ENCODE measurements at places on chromosomes 7 and 10. TPM values are rescaled to one million over a fixed set of nuclear protein-coding genes. Genes with fewer than 3 reads are reported as not detected.
A peak's percentile ranks its signal among the peaks of the same experiment; 100 is the strongest.

- no peak for DNase-seq
- H3K27ac ChIP-seq: no peak overlapping the region
- no peaks in the 10 kb centered on the region for H3K36me3 ChIP-seq
- H3K4me3 ChIP-seq: no peak overlapping the region
- peaks cover 15% of the 10 kb centered on the region for H3K27me3 ChIP-seq
Measured at GRCh38 chr10:113617086-113617485, 46.8 kb downstream of the NRAP start.

DNA sequence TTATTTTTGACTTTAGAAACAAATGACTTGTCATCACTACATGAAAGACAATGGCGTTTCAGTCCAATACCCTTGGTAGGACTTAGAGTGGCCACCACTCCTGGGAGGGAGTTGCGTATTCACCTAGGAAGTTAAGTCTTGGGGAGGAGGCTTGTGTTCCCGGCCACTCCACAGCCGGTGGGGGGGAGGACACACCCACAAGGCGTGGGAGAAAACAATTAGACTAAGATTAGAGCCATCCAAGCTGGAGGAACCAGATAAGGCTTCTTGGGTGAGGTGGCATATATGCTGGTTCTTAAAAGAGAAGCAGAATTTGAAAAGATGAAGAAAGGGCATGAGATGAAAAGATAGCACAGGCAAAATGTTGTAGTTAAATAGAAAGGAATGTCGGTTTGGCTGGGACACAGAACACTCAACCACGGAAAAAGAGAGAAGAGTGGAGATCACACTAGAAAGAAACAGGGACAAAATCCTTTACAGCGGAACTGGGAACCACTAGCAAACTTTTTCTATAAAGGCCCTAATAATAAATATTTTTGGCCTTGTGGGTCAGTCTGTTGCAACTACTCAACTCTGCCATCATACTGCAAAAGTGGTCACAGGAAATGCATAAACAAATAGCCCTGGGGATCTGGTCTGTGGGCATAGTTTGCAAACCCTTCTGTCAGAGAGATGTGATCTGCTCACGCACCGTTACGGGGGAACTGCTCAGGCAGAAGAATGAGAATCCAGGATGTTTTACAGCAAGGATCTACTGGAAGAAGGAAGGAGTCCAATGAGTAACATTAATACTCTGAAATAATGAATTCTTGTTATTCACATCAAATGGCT lies 651.8 kb downstream of the PARD3 start:
- no peaks in the 10 kb centered on the region for H3K4me1 ChIP-seq
- DNase-seq: no peak
- no peaks in the 10 kb centered on the region for H3K27me3 ChIP-seq
- no peaks in the 10 kb centered on the region for H3K36me3 ChIP-seq
- peak overlapping the region; percentile 44 for H3K27ac ChIP-seq

- H3K4me1 ChIP-seq: no peaks in the 10 kb centered on the region
- H3K27ac ChIP-seq: no peak overlapping the region
- H3K4me3 ChIP-seq: no peak overlapping the region
- peaks cover 22% of the 10 kb centered on the region for H3K27me3 ChIP-seq
- peak; percentile 56 for DNase-seq
Measured at GRCh38 chr7:130758429-130759056, 24.5 kb upstream of the KLF14 start.

GRCh38 chr10:5573968-5574641 lies 49.3 kb downstream of the CALML3 start:
- H3K4me3 ChIP-seq: no peak overlapping the region
- H3K36me3 ChIP-seq: no peaks in the 10 kb centered on the region
- DNase-seq: peak; percentile 80
- H3K4me1 ChIP-seq: peaks cover 26% of the 10 kb centered on the region

- no peak for DNase-seq
- H3K27me3 ChIP-seq: no peaks in the 10 kb centered on the region
- H3K27ac ChIP-seq: no peak overlapping the region
- no peak overlapping the region for H3K4me3 ChIP-seq
- peaks cover 7% of the 10 kb centered on the region for H3K36me3 ChIP-seq
- H3K4me1 ChIP-seq: no peaks in the 10 kb centered on the region
Measured at GRCh38 chr10:114571316-114571999, 86.6 kb downstream of the ABLIM1 start.

- H3K4me3 ChIP-seq: no peak overlapping the region
- DNase-seq: peak; percentile 46
- H3K27ac ChIP-seq: no peak overlapping the region
- no peaks in the 10 kb centered on the region for H3K27me3 ChIP-seq
Measured at GRCh38 chr10:130189608-130190054, 53.4 kb downstream of the GLRX3 start.

GRCh38 chr7:98724591-98724990 lies 107.5 kb downstream of the NPTX2 start:
- no peaks in the 10 kb centered on the region for H3K36me3 ChIP-seq
- no peak for DNase-seq
- H3K27me3 ChIP-seq: no peaks in the 10 kb centered on the region
- H3K27ac ChIP-seq: no peak overlapping the region
- no peak overlapping the region for H3K4me3 ChIP-seq

DNA sequence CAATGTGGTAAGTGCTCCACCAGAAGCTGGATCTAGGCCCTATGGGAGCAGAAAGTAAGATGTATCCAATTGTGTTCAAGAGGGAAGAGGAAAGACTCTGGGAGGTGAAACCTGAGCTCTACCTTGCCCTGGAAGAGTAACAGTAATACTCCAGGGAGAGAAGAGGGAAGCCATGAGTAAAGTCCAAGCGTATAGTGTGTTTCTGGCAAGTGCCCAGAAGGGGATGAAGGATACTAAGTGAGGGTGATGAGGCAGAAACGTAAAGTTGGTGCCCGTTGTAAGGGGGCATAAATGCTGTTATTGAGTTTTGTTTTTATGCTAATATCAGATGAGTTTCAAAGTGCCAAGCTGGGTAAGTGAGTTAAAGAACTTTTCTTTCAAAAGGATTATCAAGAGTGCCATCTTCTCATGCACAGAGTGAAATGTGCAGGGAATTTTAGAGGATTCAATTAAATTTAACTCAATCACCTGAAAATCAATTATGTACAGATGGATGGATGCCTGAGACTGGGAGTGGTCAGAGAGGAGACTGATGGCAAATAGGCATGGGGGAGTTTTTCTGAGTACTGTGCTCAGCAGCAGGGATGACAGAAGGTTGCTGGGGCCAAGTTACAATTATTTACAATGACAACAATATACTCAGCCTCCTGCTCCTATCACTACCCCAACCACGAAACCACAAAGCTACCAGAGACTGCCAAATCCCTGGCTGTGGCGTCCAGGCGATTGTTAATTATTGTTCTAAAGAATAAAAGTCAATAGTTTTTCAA lies 123.3 kb upstream of the LAMB4 start:
- H3K4me3 ChIP-seq: no peak overlapping the region
- DNase-seq: no peak
- H3K27me3 ChIP-seq: no peaks in the 10 kb centered on the region
- peak overlapping the region; percentile 55 for H3K27ac ChIP-seq
- peaks cover 22% of the 10 kb centered on the region for H3K4me1 ChIP-seq

DNA sequence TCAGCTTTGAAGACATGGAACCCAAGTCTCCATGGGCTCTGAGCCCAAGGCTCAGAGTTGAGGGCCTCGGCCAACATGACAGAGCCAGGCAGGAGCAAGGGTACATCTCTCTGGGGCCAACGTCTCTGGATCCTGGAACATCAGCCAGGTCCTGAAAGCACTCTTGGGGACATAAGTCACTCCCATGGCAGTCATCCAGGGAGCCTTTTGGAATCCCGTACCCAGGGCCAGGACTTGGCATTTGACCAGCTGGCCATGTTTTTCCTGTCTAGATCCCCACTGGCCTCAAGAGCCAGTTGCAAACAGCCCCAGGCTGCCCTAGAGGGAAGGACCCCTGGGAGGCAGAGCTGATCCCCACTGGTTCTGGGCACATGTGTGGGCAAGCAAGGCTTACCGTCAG lies 4.3 kb upstream of the CXCL12 start:
- no peak overlapping the region for H3K4me3 ChIP-seq
- no peaks in the 10 kb centered on the region for H3K4me1 ChIP-seq

- H3K4me3 ChIP-seq: no peak overlapping the region
- no peak for DNase-seq
- no peaks in the 10 kb centered on the region for H3K36me3 ChIP-seq
- H3K4me1 ChIP-seq: peaks cover 8% of the 10 kb centered on the region
- no peaks in the 10 kb centered on the region for H3K27me3 ChIP-seq
- H3K27ac ChIP-seq: no peak overlapping the region
Measured at GRCh38 chr10:59575269-59575668, 134.4 kb downstream of the SLC16A9 start.

GRCh38 chr7:36203071-36203790 lies 50.2 kb downstream of the EEPD1 start:
- H3K27me3 ChIP-seq: no peaks in the 10 kb centered on the region
- peaks cover 12% of the 10 kb centered on the region for H3K4me1 ChIP-seq
- H3K27ac ChIP-seq: no peak overlapping the region
- no peak overlapping the region for H3K4me3 ChIP-seq

- no peaks in the 10 kb centered on the region for H3K27me3 ChIP-seq
- no peaks in the 10 kb centered on the region for H3K4me1 ChIP-seq
- DNase-seq: no peak
- no peak overlapping the region for H3K27ac ChIP-seq
- no peaks in the 10 kb centered on the region for H3K36me3 ChIP-seq
- no peak overlapping the region for H3K4me3 ChIP-seq
Measured at GRCh38 chr7:151844071-151844824, 32.7 kb downstream of the PRKAG2 start.

DNA sequence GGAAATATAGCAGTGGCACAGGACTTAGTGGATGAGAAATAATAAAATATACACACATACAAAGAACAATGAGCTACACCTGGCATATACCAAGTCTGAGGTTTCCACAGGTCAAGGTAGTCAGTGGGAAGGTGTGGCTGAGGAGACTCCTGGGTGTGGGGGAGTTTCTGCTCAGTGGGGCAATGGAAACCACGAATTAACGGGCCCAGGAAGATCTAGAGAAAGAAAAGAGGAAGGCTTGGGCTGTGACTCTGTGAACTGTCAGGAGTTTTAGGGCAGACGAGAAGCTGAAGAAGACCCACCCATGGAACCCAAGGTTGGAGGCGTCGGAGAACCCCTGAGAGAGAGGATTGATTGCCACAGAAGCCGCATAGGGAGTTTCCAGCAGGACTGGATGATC lies 196.5 kb downstream of the HERPUD2 start:
- H3K4me1 ChIP-seq: peaks cover 6% of the 10 kb centered on the region
- no peak overlapping the region for H3K27ac ChIP-seq

DNA sequence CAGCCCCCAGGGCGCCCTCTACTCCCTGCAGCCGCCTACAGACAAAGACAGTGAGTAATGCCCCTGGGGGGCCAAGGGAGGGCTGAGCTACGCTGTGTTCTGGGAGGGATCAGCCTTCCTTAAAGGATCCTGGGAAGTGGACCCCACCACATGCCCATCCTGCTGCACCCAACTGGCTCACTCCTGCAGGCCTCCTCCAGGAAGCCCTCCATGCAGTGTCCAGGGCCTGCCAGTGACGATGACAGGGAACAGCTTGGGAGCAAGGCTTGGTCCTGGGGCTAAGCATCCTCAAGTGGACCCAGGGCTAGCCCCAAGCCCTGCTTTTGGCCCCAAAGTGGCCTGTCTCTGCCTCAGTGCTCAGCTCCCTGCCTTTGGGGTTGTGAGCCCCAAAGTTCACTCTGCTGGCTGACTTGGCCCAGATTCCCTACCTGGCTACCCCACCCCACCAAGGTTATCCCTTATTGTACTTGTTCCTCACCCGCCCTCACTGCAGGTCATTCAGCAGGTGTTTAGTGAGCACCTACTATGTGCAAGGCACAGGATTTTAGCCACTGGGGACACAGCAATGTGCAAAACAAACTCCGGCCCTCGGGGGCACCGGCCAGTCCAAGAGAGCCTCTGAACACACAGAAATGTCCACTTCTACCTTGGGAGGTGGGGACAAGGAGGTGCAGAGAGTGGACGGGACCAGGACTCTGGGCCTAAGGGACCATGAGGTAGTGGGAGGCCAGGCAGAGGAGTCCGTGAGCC lies 83.5 kb downstream of the MYL10 start:
- H3K27me3 ChIP-seq: no peaks in the 10 kb centered on the region
- no peaks in the 10 kb centered on the region for H3K36me3 ChIP-seq
- no peak overlapping the region for H3K27ac ChIP-seq
- DNase-seq: no peak

GRCh38 chr7:42103456-42103855 lies 133.6 kb downstream of the GLI3 start:
- H3K36me3 ChIP-seq: no peaks in the 10 kb centered on the region
- H3K4me1 ChIP-seq: no peaks in the 10 kb centered on the region
- peaks cover 47% of the 10 kb centered on the region for H3K27me3 ChIP-seq
- no peak overlapping the region for H3K27ac ChIP-seq
- DNase-seq: no peak

LBX1 gene
- polyA plus RNA-seq: not detected

PPP1R17 gene
- polyA plus RNA-seq: not detected

MYH16 gene
- polyA plus RNA-seq: 0.41 TPM

KEL gene
- polyA plus RNA-seq: 0.05 TPM
